Osteoblast (primary cell): ENCODE measurements at places on chromosomes 13 and 19.

DNA sequence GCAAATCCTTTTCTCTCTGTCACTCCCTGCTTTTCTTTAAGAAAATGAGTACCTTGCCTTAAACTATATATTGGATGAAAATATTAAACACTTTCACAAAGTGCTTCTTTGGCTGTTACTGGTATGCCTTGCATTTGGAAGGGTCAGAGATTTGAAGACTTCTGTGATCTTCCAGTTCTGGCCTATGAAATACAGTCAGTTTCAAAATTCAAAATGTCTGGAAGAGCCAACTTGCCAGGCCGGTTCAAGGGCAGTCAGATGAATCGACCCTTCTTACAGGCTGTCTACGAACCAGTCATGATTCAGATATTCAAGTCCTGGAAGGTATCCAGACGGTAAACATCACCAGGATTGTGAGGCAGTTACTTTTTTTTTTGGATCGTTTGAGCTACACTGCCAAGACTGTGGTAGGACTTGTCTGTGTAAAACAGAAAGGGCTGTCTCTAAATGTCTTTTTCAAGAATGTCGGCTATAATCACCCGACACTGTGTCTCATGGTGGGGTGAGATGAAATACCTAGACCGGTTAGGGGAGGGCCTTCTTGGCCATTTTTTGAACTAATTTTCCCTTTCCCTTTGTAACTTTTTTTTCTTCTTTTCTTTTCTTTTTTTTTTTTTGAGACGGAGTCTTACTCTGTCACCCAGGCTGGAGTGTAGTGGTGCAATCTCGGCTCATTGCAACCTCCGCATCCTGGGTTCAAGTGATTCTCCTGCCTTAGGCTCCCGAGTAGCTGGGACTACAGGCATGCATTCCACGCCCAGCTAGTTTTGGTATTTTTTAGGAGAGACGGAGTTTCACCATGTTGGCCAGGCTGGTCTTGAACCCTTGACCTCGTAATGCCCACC lies 11.2 kb downstream of the ACTN4 start:
- peak; percentile 93 for DNase-seq

GRCh38 chr13:44307255-44307654 lies 66.4 kb upstream of the SERP2 start:
- no peak for DNase-seq

GRCh38 chr13:25103711-25104110 lies 7.8 kb downstream of the PABPC3 start:
- no peak for DNase-seq

- no peak for DNase-seq
These were observed 184.7 kb downstream of the PCCA start for GRCh38 chr13:100273552-100273951.

GRCh38 chr13:71605744-71606143 lies 261.3 kb downstream of the DACH1 start:
- no peak for DNase-seq

DNA sequence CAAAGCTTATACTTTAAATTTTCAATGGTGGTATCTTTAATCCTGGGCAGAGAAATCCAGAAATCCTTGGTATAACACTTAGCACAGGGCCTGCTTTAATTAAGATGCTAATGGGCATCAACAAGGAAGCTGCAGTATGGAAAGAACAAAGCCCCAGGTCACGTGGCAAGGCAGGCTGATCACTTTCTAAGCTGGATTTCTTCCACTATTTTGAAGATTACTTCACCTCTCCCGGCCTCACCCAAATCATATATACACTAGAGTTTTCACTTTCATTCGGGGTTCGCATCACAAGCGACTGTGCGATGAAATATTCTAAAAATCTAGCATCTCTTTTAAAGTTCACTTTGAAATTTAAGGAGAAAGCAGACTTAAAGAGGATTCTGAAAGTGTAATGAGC lies 71.8 kb downstream of the STARD13 start:
- no peak for DNase-seq

GRCh38 chr13:107276936-107277335 lies 709.0 kb upstream of the ARGLU1 start:
- DNase-seq = no peak

- DNase-seq = peak; percentile 71
These were observed 7.7 kb downstream of the IRF2BP1 start for GRCh38 chr19:45878043-45878794.

- peak; percentile 66 for DNase-seq
These were observed 3.6 kb upstream of the PLK5 start for GRCh38 chr19:1520203-1520780.

DNA sequence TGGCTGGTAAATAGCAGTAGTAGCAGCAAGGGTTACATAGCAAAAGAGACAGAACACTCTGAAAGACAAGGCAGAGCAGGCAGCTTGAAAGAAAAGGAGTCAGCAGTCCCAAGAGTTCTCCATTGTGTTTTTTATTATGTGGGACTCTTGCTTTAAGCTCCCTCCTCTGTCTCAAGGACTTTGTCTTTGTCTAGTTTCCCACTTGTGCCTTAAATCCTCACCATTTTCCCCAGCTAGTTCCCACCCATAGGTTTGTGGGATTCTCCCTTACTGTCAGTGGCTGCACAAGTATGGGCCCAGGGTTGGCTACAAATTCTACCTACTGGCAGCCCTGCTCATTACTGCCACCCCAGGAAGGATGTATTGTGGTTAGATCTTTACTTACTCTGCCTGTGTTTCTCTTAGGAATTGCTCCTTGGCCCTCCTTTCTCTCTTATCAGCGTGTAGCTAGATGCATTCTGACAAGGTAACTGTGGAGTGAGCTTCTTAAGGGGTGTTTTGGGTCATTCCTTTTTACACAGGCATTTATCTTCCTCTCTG lies 413.4 kb upstream of the PCDH9 start:
- no peak for DNase-seq

GRCh38 chr19:7415163-7415856 lies 66.6 kb downstream of the ARHGEF18 start:
- peak; percentile 93 for DNase-seq

- DNase-seq = no peak
These were observed 562.0 kb downstream of the MYO16 start for GRCh38 chr13:109191413-109191812.
